Hepatocyte (in vitro differentiated cells): ENCODE measurements at places on chromosomes 13 and 19. TPM values are rescaled to one million over a fixed set of nuclear protein-coding genes. Genes with fewer than 3 reads are reported as not detected.

ZNF254 gene
- 8.5 and 9.3 TPM in 2 replicates for polyA plus RNA-seq

ERICH6B gene
- polyA plus RNA-seq: 0.52 and 0.96 TPM in 2 replicates

ERICH4 gene
- 1.1 and 4.3 TPM in 2 replicates for polyA plus RNA-seq

RAB3D gene
- 27.3 and 32.6 TPM in 2 replicates for polyA plus RNA-seq

PCDH17 gene
- polyA plus RNA-seq: 3.2 and 3.5 TPM in 2 replicates

TEX29 gene
- polyA plus RNA-seq: 1.8 and 4.2 TPM in 2 replicates
